Right hindlimb (tissue), 1 donor: ENCODE measurements at places on chromosomes 4 and X.

DNA sequence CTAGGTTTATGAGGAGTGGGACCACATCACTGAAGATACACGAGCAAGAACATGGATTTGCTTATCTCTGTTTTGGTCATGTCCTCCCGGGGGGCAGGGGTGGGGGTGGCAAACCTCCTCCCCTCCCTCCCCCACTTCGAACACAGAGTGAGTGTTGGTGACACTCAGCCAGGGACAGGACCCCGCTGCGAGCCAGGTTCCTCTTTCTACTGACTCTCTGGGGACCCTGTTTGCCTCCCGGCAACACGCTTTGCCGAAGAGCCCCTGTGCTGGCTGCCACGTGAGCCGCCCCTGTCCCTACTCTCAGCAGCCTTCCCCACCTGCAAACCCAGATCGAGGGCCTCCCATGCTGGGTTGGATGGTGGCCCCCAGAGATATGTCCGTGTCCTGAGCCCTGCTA lies 34.7 kb downstream of the P2RY8 start:
- DNase-seq: no peak

- no peak for DNase-seq
Observed at GRCh38 chr4:184122631-184123408, 94.9 kb downstream of the ENPP6 start.

DNA sequence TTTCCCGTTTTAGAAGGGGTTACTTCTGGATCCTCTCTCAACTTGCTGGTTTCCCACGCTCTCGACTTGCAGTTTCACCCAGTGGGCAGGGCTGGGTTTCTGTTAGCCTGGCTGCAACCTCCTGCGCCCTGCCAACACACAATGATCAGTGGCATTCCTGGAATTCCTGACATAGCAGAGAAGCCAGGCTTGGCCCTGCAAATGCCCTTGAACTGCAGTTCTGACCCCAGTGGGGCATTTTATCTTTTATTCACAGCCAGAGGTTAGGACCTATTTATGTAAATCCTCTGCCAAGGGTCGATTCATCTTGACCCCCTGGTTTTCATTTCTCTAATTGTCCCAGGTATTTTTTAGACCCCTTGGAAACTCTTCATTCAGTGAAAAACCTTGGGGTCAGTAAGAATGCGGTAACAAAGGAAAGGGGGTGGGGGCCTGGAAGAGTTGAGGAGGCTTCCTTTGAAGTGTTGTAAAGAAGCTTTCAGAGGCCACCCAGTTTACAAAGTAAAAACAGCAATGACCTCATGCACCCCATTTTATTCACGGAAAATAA lies 217.6 kb downstream of the ZNF674 start:
- peak; percentile 20 for DNase-seq

DNA sequence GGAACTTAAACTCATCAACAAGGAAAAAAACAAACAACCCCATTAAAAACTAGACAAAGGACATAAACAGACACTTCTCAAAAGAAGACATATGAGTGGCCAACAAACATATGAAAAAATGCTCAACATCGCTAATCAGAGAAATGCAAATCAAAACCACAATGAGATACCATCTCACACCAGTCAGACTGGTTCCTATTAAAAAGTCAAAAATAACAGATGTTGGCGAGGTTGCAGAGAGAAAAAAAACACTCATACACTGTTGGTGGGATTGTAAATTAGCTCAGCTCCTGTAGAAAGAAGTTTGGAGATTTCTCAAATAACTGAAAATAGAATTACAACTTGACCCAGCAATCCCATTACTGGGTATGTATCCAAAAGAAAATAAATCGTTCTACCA lies 28.7 kb downstream of the APLN start:
- DNase-seq: no peak

DNA sequence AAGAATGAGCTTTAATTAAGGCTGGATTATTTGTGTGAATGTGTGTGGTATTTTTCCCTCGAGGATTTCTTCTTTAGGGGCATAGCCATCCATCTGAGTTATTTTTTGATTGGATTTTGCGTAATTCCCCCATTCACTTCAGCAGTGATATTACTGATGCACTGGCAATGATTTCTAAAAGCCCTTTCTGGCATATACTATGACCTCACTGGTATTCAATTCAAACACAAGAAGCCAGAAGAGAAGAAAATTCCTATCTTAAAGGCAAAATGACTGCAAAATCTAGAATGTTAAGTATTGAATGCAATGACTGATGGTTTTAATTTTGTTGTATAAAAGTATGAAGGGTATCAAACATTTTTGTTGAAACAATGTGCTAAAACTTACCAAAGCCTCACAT lies 71.1 kb upstream of the DDIT4L start:
- no peak for DNase-seq

DNA sequence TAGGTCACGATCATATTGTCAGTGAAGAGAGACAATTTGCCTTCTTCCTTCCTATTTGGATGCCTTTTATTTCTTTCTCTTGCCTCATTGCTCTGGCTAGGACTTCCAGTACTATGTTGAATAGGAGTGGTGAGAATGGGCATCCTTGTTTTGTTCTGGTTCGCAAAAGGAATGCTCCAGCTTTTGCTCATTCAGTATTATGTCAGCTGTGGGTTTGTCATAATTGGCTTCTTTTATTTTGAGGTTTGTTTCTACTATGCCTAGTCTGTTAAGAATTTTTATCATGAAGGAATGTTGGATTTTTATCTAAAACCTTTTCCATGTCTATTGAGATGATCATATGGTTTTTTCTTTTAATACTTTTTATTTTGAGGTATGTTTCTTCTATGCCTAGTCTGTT lies 152.3 kb upstream of the MAD2L1 start:
- no peak for DNase-seq

DNA sequence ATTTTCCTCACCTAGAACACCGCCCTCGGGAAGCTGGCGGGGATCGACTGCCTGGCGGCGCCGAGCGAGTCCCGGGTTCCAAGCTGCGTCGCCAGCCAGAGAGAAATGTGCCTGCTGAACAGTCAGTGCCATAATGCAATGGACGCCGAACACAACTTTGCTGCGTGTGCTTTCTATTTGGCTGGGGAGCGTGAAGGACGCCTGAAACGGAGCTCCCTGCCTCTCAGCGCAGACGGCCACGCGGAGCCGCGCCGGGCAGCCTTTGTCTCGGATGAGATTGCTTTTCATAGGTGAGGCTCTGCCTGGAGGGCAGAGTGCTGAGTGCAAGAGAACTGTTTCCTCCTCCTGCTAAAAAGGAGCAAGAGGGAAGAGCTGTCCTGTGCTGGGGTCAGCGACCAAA lies 107.7 kb upstream of the BCOR start:
- no peak for DNase-seq

DNA sequence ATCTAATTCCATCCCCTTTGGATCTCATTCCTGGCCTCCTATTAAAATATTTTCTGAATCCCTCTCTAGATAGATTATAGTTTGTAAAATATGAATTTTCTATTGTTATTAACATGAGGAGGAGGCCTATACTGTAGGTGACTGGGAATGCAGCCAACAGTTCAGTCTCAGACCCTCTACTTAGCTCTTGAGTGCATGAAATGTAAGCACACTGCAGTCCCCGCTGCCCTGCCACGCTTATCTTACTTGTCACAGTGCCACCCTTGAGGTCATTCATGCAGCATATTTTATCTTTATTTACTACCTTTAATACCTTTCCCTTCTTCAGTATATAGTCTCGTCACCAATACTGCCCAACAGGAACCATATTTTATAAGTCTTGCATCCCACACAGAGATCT lies 151.0 kb downstream of the CAMK2D start:
- no peak for DNase-seq

GRCh38 chrX:18696653-18697052 lies 10.8 kb upstream of the PPEF1 start:
- no peak for DNase-seq
